ENCODE measurements at places on chromosomes 12 and 14.

DNA sequence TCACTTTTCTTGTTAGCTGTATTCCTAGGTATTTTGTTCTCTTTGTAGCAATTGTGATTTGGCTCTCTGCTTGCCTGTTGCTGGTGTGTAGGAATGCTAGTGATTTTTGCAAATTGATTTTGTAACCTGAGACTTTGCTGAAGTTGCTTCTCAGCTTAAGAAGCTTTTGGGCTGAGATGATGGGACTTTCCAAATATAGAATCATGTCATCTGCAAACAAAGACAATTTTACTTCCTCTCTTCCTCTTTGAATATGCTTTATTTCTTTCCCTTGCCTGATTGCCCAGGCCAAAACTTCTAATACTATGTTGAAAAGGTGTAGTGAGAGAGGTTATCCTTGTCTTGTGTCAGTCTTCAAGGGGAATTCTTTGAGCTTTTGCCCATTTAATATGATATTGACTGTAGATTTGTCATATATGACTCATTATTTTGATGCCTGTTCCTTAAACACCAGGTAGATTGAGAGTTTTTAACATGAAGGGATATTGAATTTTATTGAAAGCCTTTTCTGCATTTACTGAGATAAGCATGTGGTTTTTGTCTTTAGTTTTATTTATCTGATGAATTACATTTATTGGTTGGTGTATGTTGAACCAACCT, 26.7 kb downstream of the CLECL1 start:
- no peak for DNase-seq

DNA sequence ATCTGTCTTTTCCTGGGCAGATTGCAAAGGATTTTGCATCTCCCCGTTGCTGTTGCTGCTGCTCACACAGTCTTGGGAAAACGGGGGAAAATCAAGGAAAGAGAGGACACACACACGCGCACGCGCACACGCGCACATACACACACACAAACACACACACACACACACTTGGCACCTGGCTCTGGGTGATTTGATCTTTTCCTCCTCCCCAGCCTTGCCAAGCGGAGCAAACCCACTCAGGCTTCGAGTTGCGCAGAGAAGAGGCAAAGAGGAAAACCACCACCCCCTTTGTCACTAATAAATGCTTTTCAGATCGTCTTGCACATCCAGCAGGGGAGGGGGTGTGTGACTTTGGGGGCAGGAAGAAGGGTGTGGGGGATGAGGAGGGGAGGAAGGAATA, 965 bp upstream of the NOS1 start:
- DNase-seq, result no peak

DNA sequence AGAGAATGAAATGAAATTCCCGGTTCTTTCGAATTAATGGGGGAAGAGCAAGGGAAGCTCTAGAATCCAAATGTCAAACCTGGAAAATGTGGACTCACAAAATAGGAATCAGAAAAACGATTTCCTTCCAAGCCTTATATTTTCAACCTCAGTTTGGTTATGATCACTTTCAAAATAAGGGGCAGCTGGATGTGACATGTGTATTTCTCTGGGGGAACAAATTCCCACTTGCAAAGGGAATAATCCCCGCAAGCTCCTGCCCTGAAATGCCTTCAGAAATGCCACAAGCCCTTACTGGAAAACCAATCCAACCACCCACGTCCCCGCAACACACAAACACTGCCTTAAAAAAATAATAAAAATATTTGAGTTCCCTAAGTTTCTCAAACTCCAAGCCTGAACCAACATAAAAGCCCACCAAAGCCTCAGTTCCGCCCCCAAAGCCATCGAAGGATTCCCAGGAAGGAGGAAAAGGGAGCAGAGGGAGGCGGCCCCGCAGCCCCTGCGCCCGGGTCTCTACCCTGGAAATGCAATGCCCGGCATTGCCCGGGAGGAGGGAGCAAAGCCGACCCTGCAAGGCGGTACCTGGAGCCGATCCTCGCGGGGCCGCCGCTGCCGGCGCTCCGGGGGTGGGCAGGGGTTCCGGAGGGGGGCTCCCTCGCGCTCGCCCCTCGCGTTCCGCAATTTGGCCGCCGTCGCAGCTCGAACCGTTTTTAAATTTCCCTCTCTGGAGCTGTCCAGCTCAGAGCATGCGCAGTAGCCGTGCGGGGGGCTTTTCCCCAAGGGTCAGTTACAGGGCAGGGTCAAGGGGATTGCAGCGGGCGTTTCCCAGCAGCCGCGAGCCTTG, at the start of gene FOXN4:
FOXN4 (minus strand) TSS at position 751 of the 847 bp plus-strand sequence. CDS start 963 bp downstream, outside the sequence.
- no peak for DNase-seq

GRCh38 chr14:94380225-94381148, 7.9 kb downstream of the SERPINA1 start:
- DNase-seq, result no peak

GRCh38 chr14:101178184-101179072, 274.9 kb upstream of the RTL1 start:
- no peak for DNase-seq

GRCh38 chr14:95261616-95262510, 57.8 kb downstream of the CLMN start:
- DNase-seq, result no peak

DNA sequence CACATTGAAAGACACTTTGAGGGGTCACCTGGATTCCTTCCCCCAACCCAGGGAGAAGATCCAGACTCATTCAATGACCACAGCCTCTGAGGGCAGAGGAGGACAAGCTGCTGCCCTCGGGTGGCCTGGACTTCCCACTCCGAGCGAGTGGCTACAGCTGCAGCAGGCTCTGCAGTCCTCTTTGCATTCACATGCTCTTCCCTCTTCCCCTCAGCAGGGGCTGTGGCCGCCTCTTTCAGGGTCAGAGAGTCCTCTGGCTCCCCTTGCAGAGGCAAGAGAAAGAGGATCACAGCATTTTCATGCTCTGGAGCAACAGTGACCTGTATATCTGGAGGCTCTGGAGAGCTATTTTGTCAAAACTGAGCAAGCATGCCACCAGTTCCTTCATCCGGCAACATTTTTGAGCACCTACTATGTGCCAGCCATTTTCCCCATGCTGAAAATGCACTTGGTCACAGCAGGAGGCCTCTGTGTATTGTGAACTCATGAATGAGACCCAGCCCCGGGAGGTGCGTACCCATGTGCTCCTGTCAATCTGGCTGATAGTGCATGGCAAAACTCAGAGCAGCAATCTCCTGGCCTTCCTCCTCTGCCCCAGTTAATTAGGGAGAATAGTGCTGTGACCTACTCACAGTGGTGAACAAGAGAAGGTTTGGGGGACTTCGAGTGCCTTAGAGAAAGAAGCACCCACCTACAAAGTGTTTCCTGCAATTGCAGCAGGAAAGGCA, 42.9 kb upstream of the KCNA5 start:
- DNase-seq, result no peak

- DNase-seq, result no peak
Measured at GRCh38 chr14:61965030-61965745, 203.0 kb downstream of the SNAPC1 start.

DNA sequence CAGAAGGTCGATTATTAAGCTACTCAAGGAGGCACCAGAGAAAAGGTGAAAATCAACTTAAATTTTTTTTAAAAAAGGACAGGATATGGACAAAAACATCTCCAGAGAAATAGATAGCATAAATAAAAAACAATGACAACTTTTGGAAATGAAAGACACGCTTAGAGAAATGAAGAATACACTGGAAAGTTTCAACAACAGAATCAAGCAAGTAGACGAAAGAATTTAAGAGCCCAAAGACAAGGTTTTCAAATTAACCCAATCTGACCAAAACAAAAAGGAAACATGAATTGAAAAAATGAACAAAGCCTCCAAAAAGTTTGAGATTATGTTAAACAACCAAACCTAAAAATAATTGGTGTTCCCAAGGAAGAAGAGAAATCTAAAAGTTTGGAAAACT, 191.1 kb upstream of the BMP4 start:
- DNase-seq, result no peak

- DNase-seq, result no peak
Measured at GRCh38 chr14:105005329-105005928, 15.5 kb downstream of the CDCA4 start.

GRCh38 chr14:50362764-50363713, 33.6 kb downstream of the CDKL1 start:
- DNase-seq, result no peak

GRCh38 chr14:22122227-22122818, 448.7 kb upstream of the OR4E1 start:
- no peak for DNase-seq

DNA sequence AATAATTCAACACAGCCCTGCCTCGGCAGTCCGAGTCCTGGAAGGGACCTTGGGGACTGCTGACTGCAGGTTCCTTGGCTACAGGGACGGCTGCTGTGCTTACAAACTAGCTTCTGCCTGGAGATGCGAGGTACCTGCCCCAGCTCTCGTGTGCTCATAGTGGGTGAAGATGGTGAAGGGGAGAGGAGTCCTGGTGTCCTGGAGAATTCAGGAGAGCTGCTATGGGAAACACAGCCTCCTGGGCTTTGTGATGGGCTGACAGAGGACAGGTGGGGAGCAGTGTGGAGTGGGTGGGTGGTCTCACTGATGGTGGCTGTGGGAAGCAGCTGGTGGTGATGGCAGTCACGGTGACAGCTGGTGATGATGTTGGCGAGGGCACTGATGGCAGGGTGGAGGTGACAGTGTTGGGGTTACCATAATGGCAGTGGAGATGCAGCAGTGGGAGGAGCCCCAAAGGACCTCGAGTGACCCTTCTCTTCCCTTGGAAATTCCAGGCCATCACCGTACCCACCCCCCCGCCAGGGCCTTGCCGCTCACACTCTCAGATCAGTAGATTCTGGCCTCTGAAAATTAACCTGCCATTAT, 32.8 kb downstream of the HVCN1 start:
- no peak for DNase-seq

- DNase-seq, result no peak
Measured at GRCh38 chr14:101000711-101001250, 97.3 kb upstream of the RTL1 start.

DNA sequence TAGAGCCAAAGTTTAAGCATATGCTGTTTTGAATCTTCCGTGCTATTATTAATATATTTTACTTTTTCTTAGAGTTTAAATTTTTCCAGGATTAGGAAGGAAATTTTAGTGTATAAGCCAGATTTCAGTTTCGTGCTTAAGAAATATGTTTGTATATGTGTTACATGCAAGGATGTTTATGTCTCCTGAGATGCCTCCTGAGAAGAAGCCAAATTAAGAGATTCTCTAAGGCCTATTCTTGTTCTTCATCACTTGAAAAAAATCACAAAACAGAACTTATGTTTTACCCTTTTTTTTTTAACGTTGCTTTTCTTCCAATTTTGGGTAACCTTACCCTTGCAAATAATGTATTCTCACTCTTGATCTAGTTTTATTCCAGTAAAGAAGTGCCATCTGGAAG, 412.7 kb downstream of the TMTC2 start:
- DNase-seq, result no peak

DNA sequence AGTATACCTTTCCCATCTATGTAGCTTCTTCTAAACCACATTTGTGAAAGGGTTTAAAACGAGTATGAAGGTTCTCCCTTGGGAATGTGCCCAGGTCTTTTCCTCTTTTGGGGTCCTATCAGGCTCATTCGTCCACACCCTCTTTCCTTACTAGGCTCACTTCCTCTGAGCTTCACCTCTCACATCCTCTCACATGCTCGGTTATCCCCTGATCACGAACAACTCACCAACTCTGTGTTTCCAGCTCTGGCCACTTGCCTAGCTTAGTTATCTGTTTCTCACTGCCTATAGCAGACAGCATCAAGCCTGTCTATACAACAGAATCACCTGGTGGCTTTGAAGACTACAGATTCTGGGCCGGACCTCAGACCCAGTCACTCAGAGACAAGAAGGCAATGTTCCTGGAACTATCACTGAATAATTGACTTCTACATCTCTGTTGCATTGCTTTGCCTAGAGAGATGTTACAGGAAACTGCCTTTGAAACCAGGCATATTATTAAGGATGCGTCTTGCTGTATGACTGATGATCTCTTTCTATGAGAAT, 158.2 kb downstream of the FOXN3 start:
- DNase-seq, result no peak

DNA sequence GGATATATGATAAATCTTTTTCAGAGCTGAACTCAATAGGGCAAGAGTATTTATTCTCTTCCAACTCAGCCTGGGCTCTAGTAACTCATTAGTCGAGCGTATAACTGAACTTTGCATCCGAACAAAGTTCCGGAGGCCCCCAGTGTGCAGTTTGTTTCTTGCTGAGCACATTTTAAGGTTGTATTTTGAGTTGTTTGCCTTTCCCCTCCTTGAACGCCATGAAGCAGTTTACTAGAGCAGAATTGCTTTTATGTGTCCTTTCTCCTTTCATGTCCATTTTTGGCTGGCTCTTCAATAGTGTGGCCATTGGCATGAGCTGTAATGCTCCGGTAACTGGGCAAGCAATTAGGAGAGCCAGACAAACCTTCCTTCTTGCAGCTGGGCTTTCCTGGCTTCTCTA, 105.3 kb downstream of the WIF1 start:
- DNase-seq, result no peak

DNA sequence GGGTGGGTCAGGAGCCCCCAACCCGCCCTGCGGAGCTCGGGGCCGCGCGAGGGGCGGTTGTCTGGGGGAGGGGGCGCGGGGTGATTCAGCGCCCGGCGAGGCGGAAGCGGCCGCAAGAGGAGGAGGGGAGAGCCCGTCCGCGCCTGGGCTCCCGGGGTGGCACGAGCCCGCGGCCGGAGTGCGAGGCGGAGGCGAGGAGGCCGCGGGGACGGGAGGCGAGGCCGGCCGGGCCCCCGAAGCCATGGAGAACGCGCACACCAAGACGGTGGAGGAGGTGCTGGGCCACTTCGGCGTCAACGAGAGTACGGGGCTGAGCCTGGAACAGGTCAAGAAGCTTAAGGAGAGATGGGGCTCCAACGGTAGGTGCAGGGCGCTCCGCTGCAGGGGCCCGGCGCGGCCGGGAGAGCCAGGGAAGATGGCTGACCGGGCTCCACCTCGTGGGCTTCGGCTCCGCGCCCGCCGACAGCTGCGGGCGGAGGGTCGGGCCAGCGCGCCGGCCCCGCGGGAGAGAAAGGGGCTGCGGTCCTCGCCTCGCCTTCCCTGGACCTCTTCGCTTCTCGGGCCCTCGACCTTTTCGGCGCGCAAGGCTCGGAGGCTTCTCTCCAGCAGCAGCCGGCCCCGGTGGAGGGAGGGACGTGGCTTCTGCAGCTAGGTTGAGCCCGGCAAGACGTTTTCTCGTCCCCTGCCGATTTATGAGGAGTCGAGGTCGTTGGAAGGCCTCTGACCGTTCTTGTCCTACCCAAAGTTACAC, 677 bp downstream of the ATP2A2 start:
- DNase-seq, result peak; percentile 48

DNA sequence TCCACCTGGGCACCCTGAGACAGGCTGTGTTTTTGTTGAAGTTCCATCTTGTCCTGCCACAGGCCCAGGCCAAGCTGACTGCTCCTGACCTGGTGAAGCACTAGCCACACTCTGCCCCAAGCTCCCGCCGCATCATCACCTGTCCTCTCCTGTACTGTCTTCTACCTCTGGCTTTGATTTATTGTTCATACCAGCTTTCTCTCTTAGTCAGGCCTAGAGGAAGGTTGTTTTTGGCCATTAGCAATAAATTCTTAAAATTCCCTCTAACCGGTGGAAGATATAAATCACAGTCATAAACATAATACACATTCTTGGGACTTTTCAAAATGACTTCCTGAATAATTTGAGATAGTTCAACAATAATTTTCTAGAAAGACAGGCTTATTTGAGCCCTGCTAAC, 169.4 kb downstream of the DAD1 start:
- no peak for DNase-seq

Data from GM12891 (cell line).